ENCODE measurements at places on chromosomes 7 and 10.
A peak's percentile ranks its signal among the peaks of the same experiment; 100 is the strongest.

DNA sequence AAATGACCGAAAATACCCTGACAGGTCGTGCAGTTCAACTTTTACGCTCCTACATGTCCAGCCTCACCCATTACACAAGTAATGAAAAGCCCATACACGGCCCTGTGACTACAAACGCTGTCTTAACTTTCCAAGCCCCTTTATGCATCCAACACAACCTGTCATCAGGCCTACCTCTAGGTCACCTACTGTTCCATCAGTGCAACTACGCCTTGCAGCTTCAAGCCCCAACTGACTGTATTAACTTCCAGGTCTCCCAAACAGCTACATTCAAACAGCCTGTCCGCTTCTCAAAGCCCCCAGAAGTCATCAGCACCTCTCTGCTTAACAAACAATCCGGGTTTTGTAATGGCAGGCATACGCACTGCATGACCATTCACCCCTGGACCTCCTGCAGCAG lies 19.2 kb downstream of the ZNF107 start:
- no peak for DNase-seq

GRCh38 chr7:116571552-116571951 lies 46.7 kb downstream of the CAV1 start:
- DNase-seq: no peak

GRCh38 chr10:122404576-122404975 lies 30.1 kb downstream of the PLEKHA1 start:
- DNase-seq: no peak

DNA sequence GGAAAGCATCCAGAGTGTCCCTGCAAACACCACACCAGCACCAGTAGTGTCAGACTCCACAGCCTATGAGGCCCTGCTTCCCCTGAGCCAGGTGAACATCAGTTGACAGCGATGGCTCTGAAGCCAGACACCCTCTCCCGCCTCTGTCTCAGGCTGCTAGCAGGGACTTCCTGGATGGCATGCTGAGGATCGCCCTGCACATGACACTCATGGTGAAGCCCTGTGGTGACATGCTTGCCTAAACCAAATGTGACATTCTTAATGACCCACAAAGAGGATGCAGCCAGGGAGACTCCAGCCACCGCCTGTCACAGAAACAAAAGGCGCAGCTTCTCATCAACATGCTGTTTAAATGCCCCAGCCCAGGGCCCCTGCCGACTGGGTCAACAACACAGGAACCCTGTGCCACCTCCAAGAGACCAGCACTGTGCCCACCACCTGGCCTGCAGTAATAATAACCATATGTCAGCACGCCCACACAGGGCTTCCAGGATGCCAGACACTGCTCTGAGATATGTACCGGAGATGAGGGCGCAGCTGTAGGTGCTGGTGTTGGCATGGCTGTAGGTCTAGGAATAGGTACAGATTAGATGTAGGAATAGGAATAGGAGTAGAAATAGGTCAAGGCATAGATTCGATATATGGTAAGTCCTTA lies 81.3 kb downstream of the GRID1 start:
- DNase-seq: no peak

DNA sequence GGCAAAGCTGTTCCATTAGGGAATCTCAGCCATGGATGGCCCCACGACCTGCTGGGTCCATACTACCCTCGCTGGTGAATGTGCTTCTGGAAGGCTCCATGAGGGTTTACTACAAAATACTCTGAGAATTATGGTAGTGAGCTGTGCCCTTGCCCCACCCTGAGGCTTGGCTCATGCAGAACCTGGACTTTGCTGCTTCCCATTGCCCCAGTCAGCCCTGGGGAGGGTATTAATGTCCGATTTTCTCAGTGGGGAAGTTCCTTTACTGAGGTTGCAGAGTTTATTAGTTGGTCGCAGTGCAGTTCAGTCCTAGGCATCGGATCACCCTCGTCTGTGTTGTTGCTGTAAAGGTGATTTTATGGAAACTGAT lies 310.1 kb downstream of the WDR37 start:
- DNase-seq: no peak

GRCh38 chr10:49679480-49679893 lies at the start of gene C10orf53:
C10orf53 (plus strand) TSS chr10:49679651; CDS start chr10:49679698, 47 bp downstream.
- DNase-seq: no peak

- DNase-seq: no peak
Measured at GRCh38 chr10:77101341-77101740, 536.3 kb downstream of the KCNMA1 start.

GRCh38 chr7:50731703-50732582 lies 50.8 kb downstream of the GRB10 start:
- DNase-seq: no peak

GRCh38 chr7:56097700-56098099 lies 4.9 kb upstream of the PHKG1 start:
- no peak for DNase-seq

- DNase-seq: no peak
Measured at GRCh38 chr10:53402594-53402993, 630.0 kb upstream of the MBL2 start.

GRCh38 chr10:79386637-79387465 lies 39.6 kb downstream of the PPIF start:
- peak; percentile 0 for DNase-seq

DNA sequence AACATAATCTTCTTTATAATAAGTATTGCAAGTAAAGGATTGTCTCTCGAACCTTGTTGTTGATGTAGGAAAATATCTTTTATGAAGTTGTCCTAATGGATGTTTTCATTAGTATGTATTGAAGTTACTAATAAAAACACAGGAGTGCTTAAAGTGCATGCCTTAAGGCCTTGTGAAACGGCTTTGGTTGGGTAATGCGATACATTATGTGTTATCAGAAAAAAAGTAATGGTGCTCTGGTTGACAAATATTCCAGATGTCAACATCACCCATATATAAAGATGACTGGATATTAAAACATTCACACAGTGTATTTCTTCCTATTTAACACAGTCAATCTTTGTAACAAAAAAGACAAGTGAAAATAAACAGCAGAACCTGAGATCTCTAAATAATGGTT lies 310.7 kb downstream of the PRKG1 start:
- DNase-seq: no peak

- DNase-seq: no peak
Measured at GRCh38 chr7:115864082-115864481, 166.5 kb downstream of the TFEC start.

- no peak for DNase-seq
Measured at GRCh38 chr10:36504758-36505157, 620.6 kb upstream of the ANKRD30A start.

- no peak for DNase-seq
Measured at GRCh38 chr10:45407542-45407941, 33.5 kb downstream of the ALOX5 start.

DNA sequence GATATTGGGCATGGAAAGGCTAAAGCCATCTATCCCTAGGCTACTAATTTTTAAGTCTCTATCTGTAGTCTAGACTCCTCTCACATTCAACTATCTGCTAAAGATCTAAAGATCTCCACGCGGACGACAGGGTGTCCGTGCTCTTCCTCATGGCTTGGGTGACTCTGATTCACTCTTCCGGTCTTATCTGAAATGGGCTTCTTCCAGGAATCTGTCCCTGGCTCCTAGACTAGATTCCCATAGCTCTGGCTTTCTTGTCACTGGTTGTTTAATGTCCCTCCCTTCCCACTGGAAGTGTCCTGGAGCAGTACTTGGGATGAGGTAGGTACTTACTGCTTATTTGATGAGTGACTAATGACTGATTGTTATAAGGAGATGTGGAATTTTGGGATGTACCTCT lies 62.0 kb upstream of the PODXL start:
- DNase-seq: no peak

DNA sequence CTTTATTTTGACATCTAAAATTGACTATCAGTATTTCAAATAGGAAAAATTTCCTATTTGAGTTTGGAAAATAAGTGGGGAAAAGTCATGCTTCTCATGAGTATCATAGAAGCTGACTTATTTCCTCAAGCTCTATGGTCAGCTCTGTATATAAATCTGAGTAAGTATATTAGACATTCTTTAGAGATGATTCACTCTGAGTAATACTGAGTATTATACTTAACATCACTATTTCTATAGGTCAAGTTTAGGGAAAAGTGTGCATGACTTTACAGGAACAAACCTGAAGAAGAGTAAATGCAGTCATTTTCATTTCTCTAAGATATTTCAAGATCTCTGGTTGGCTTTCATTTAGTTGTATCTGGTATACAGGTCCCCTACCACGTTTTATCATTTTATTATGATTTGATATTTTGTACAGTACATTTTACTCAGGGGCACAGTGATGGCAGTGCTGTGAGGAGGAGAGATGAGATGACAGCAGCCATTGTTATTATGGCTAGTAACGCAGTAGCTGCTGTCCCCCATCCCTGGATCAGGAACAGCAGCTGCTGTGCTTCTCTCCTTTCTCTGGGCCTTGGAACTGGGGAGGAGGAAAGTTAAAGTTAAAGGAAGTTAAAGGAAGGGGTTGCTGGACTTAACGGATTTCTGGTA lies 15.2 kb downstream of the SND1 start:
- no peak for DNase-seq

GRCh38 chr7:150942001-150942590 lies 36.0 kb downstream of the KCNH2 start:
- peak; percentile 53 for DNase-seq

GRCh38 chr7:113374955-113375354 lies 256.6 kb upstream of the SMIM30 start:
- no peak for DNase-seq

- no peak for DNase-seq
Measured at GRCh38 chr10:50381642-50382041, 130.3 kb upstream of the ASAH2 start.

GRCh38 chr7:129569811-129570215 lies 41.7 kb upstream of the NRF1 start:
- DNase-seq: no peak

- no peak for DNase-seq
Measured at GRCh38 chr7:90262438-90262837, 17.5 kb downstream of the CFAP69 start.

- DNase-seq: no peak
Measured at GRCh38 chr10:46528171-46528671, 28.2 kb downstream of the GPRIN2 start.

DNA sequence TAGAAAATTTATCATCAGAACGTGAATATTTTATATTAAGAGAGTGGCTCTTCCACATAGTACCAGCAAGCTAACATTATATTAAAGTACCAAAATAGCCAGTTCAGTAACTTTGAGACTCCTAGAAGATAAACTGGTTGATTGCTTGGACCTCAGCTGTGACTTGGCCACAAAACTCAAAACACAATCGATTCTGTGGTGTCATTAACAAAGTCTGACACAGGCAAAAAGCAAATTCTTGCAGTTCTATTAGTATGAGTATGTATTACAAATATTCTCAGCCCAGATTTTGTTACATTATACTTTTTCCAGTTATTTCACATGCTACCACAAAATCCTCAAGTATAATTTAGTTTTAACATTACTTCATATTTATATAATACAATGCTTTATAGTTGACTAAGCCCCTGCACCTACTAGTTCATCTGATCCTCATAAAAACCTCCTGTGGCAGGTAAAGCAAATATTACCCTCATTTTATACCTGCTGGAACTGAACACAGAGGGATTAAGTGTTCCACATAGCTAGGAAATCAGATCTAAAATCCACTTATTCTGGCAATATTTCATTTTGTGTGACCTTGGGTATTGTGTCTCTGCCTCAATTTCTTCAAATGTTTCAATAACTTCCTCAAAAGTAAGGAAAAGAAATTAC lies 279.9 kb upstream of the MKLN1 start:
- DNase-seq: no peak

- no peak for DNase-seq
Measured at GRCh38 chr10:7915923-7916536, 97.7 kb downstream of the TAF3 start.

DNA sequence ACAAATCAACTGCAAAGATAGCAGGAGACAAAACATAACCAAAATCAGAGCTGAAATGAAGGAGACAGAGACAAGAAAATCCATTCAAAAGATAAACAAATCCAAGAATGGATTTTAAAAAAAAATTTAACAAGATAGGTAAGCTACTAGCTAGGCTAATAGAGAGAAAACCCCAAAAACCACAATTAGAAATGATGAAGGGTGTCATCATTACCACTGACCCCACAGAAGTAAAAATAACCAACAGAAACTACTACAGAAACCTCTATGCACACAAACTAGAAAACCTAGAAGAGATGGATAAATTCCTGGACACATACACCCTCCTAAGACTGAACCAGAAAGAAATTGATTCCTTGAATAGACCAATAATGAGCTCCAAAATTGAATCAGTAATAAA lies 117.6 kb downstream of the DNAJC1 start:
- DNase-seq: no peak

DNA sequence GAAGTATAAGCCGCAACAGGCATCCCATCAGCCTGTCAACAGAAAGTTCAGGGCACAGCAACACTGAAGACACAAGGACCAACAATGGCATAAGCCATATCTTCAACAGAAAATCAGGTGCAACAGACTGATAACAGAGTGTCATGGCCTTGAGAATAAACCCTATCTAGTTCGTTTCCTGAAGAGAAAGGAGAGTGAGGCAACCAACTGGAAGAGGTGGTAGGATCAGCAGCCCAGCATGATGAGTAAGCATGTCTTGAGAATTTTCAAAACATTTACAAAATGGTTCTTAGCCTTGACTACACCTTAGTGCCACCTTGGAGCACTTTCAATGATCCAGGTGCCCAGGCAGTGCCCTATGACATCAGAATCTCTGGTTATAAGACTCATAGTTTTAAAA lies 290.2 kb upstream of the SEMA3C start:
- DNase-seq: no peak

GRCh38 chr7:98868450-98868849 lies 1.4 kb downstream of the TMEM130 start:
- DNase-seq: no peak

DNA sequence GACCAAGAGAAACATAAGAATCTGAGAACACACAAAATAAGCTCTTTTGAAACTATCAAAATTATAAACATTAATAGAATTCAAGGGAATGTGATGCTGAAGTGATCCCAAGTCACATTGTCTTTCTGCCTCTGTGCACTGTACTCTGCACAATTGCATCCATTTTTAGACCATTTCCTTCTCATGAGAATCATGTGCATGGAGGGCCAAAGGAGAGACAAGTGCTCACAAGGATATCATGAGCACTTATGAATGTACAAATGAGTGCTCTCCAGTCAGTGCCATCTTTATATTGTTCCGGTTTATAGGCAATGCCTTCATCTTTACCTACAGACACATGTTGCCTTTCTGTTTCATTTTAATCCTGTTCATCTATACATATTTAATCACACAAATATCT lies 36.9 kb downstream of the MET start:
- DNase-seq: no peak

GRCh38 chr10:25639646-25640045 lies 294.4 kb upstream of the MYO3A start:
- DNase-seq: no peak

DNA sequence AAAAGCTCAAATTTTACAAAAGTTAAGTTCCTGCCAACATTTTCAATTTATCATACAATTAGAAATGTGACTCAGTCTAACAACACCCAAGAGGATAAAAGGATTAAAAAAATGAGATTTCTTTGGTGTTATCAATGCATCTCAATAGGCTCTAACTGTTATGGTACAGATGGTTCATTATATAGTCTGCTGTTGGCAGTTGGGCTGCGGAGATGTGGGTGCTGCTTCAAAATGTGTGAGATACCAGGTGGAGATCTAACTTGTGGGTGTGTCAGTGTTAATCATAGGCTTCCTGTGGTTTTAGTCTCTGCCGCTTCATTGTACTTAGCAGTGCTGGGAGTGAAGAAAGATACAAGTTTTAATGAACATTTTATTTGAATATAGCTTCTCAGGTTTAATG lies 231.2 kb downstream of the EXOC4 start:
- DNase-seq: no peak
